H9 (cell line): ENCODE measurements at places on chromosomes 3 and 15. TPM values are rescaled to one million over a fixed set of nuclear protein-coding genes. Genes with fewer than 3 reads are reported as not detected.

Gene SERPINI2
- total RNA-seq: 0.22 TPM in 1 of 2 replicates, not detected in the other

Gene DUOXA2
- total RNA-seq: not detected in 2 replicates

Gene MED12L
- 14.9 and 16.4 TPM in 2 replicates for total RNA-seq

Gene AQR
- 54.4 and 58.5 TPM in 2 replicates for total RNA-seq

GRCh38 chr15:99925661-99926461 is 192.6 kb upstream of the LYSMD4 start:
- peak; percentile 69 for DNase-seq

GRCh38 chr15:40854161-40854560 is 10.3 kb downstream of the SPINT1 start:
- DNase-seq: no peak

DNA sequence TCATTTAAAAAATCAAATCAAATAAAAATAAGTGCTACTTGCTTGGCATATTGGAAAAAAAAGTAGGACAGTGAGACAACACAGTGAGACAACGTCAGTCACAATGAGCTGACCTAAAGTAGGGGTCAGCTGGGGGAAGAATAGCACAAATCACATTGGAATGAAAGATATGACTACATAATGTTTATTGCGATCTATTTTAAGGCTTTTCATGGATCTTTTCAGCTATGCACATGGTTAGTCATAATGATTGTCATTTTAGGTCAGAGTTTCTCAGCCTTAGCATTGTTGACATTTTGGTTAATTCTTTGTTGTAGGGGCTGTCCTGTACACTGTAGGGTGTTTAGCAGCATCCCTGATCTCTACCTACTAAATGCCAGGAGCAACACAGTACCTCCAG is 44.5 kb downstream of the CMSS1 start:
- no peak for DNase-seq

DNA sequence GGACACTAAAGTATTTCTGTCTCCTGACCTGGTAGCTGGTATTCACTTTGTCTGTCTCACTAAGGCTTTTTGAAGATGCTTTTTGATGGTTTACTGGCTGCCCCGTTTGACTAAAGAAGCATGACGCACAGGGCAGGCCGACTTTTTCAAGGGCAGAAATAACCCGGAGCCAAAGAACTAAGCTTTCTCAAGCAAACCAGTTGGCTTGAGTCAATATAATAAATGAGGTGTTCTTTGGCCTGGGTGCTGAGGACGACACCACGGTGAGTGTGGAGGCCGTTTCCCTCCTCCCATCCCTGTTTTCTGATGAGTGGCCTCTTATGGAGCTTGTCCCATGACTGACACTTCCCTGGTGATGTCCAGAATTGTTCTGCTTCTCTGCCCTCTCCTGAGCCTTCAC is 220.9 kb downstream of the ITPR1 start:
- no peak for DNase-seq

GRCh38 chr3:15309662-15310335 is 22.6 kb downstream of the SH3BP5 start:
- DNase-seq: no peak

GRCh38 chr15:101692801-101693598 is 31.3 kb downstream of the TARS3 start:
- no peak for DNase-seq

GRCh38 chr15:29887721-29888120 is 65.5 kb upstream of the TJP1 start:
- DNase-seq: no peak
